Activated CD8-positive, alpha-beta memory T cell treated with anti-CD3 and anti-CD28 coated beads for 4 hours (primary cell): ENCODE measurements at places on chromosomes 16 and 17.

GRCh38 chr17:12395733-12396354, 269.8 kb upstream of the MYOCD start:
- no peak for DNase-seq

DNA sequence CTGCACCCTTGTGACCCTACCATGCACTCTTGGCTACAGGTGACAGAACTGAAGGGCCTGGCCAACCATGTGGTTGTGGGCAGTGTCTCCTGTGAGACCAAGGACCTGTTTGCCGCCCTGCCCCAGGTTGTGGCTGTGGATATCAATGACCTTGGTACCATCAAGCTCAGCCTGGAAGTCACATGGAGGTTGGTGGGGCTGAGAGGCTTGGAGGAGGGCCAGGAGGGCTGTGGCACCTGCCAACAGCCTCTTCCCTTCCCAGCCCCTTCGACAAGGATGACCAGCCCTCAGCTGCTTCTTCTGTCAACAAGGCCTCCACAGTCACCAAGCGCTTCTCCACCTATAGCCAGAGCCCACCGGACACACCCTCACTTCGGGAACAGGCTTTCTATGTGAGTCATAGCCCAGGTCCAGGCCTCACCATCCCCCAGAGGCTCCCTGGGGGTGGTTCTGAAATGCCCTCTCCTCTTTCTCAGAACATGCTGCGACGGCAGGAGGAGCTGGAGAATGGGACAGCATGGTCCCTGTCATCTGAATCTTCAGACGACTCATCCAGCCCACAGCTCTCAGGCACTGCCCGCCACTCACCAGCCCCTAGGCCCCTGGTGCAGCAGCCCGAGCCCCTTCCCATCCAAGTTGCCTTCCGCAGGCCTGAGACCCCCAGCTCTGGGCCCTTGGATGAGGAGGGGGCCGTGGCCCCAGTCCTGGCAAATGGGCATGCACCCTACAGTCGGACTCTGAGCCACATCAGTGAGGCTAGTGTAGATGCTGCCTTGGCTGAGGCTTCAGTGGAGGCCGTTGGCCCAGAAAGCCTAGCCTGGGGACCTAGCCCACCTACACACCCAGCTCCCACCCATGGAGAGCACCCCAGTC, 13.0 kb downstream of the RIPOR1 start:
- DNase-seq: no peak

DNA sequence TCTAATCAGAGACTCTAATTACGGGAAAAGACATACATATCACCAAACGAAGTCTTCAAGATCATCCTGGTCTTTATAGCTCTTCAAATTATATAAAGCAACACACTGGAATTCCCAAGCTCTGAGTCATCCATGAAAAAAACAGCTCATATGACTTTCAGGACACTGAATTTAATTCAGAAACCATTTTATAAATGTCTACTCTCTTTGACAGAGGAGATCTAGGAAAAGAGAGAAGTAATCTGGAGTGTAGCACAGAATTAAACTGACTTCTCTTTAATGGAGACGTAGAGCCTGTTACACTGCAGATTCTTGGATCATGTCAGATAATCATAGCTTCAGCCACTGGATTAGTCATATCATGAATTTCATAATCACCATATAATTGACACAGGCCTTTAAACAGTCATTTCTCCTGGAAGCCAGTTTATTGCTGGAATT, 86.8 kb upstream of the WSB1 start:
- DNase-seq: no peak

DNA sequence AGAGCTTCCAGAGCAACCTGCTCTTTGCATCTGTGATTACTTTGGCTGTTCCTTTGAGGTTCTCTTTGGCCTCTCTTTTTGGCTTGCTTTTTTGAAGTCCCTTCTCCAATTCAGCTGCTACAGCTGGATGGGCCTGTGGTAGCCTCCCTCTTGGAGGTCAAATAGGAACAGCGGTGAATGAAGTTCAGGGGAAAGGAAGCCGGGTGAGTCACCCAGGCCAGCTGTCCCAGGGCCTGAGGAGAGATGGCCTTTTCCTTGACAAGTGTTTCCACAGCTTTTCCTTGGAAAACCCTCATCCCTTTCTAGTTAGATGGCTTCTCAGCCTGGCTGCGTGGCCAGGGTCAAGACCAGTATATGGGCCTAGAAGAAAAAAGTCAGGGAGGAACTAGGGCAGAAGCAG, 103.1 kb downstream of the STX8 start:
- no peak for DNase-seq

DNA sequence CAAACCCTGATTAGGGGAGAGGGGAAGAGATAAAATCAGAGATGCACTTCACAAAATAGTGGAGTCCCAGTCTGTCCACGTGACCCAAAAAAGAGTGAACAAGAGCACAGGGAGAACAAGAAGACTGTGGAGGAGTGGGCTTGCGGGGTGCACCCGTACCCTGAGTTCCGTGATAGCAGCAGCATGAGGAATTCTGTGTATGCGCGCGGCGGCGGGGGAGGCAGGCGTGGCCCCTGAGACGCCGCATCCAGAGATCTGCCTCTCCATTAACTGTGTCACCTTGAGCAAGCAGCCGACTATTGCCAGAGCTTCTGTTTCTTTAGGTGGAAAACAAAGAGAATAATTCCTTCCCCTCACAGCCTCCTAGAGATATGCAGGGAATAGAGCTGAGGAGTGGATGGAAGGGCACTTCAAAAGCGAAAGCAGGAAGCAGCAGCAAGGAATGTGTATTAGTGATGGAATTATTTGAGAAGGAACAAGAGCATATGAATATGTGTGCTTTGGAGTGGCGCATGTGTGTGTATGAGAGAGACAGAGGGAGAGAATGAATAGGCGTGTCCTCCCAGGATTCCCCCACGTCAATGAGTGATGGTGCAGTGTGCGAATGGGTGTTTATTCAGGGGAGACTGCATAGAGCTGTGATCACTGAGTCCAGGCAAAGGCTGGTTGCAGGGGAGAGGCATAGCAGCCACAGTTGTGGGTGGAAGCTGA, 10.4 kb upstream of the SOX9 start:
- DNase-seq: no peak

GRCh38 chr16:31214708-31215286, 878 bp downstream of the TRIM72 start:
- DNase-seq: no peak
